ENCODE measurements at places on chromosomes 4 and X.

GRCh38 chr4:75101906-75102786 is 169.2 kb downstream of the PARM1 start:
- DNase-seq = no peak

- peak; percentile 23 for DNase-seq
These were observed 99.8 kb downstream of the ARHGAP10 start for GRCh38 chr4:147831551-147832171.

DNA sequence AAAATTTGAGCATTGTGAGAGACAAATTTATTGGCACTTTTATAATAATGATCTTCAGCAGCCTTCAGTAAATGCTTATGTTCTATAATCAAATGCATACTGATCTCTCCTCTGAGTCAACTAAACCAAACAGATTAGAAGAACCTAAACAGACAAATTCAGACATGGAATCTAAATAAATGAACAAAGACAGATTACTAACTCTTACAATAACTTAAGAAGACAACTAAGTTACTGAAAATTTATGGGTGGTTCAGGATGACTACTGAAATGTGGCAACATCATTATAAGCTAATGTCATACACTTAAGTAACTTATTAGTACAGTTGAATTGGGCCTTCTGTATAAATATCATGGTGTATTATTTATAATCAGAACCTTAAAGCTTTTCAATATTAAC is 127.3 kb downstream of the NEK1 start:
- DNase-seq = no peak

- no peak for DNase-seq
These were observed 79.4 kb upstream of the ADRA2C start for GRCh38 chr4:3686753-3687152.

DNA sequence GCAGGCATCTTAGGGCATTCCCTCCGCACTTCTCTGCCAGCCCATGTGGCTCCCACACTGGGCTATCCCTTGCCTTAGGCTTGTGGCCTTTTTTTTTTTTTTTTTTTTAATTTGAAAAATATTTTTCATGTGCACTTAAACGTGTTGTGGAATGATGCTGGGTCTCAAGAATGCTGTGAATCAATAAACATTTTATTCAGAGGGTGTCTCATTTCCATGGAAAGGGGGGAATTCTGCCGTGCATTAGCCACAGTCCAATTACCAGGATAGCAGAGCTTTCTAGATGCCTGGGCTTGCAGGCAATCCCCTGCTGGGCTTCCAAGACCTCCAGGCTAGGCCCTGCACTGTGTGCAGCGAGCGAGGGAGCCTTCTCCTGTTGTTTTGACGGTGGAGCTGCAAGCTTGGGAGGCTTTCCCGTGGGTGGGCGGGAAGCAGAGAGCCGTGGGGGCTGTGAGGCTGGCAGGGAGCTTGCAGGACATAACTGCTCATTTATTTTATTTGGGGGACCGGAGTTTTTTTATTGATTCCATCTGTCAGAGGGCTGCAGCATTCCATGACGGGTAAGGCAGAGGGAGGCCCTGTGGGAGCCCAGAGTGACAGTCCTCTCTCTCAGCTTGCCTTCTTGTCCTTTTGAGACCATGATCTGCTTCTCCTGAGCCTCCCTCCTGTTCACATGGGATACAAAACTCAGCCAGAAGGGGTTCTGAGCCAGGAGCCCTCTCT is 2.6 kb upstream of the CPZ start:
- no peak for DNase-seq

GRCh38 chrX:599837-600715 is 30.5 kb upstream of the SHOX start:
- DNase-seq = no peak

- no peak for DNase-seq
These were observed 75.7 kb downstream of the FAM114A1 start for GRCh38 chr4:38943343-38943742.

GRCh38 chrX:39839371-39839770 is 258.4 kb downstream of the BCOR start:
- no peak for DNase-seq

DNA sequence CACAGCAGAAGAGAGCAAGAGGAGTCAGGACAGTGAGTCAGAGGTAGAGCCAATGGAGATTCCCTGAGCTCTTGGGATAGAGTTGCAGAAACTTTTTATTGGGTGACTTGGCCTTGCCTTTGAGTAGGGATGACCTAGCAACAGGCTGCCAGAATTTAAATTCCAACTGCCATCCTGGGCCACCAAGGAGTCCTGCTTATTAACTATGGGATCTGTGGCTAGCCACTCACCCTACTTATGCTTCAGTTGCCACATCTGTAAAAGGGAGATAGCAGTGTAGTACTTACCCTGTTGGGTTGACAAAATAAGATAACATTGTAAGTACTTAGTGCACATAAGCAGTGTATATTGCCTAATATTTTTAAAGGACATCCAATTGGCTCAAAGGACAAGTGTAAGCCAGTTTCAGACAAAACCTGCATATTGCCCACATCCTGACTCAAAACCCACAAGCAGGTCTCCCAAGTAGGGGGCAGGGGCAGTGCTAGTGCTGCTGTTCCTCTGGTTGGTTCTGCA is 43.5 kb upstream of the TMEM164 start:
- DNase-seq = peak; percentile 11

DNA sequence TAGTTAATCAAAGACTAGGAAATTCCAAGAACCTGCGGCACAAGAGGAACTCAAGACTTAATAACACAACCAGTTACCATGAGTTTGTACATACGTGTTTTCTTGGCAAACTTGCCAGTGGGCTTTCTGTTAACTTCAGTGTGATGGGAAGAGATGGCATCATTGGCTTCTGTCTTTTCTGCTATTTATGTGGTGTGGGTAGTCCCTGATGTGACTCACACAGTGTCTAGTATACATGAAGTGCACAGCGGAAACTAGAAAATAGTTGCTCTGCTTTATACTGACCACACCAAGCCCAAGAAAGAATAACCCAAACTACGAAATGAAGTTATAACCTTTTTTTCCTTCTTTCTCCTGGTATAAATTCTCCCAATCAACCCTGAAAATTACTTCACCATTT is 24.5 kb downstream of the DAPP1 start:
- DNase-seq = no peak

DNA sequence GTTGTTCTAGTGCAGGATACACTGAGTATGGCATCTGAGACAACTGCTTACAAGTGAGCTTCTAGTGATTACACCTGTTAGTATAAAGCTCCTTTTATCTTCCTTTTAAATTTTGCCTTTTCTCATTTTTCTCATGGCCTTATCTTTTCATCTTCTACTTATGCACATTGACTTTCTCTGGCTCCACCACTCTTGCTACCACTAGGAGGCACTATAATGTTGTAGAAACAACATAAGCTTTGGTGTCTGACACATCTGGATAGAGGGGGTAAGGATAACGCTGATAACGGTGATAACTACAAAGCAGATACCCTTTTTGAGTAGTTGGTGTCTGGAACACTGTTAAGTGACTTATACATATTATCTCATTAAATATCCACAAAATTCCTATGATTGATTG is 187.4 kb upstream of the TEX13C start:
- peak; percentile 55 for DNase-seq

DNA sequence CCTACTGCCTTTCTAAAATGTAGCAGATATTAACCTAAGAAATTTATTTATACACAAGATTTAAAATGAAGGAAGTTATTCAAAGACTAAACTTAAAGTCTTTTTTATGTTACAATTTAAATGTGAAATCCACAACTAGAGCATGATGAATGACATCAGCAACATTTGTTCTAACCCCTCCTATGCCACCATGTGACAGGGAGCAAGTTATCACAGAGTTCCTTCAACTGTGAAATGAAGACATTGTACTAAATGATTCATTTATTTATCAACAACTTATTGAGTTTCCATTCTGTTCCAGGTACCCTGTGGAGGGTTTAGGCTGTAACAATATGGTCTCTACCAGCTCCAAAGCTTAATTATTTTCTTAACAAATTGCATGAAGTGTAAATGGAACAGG is 76.9 kb downstream of the SLC39A8 start:
- DNase-seq = no peak

DNA sequence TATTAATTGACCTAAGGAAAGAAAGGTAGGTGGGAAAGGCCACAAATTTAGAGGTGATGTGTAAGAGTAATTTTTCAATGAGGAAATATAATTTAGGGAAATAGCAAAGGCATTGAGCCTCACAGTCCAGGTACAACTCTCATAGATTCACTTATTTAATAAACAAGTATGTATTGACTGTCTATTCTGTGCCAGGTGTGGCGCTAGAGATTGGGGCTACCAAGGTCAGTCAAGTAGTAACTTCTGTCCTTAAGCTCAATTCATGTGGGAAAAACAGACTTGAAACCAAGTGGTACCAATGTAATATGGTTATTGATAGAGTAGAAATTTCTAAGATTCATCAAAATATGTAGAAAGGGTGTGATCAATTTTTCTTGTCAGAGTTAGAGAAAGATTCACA is 257.5 kb downstream of the C4orf33 start:
- DNase-seq = no peak

DNA sequence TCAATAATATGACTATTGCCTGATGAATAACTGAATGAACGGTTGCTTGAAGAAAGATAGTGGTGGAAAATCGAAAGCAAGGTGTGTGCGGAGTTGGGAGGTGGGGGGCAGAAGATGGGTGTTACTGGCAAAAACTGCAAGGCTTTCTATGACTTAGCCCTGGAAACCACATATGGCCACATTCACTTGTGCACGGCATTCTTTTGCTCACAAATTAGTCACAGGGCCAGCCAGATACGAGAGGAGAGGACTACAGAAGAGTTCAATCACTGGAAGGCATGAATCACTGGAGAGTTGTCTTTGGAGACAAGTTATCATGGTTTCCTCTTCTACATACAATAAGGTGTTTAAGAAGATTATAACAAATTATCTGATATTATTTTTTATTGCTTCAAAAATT is 626.5 kb upstream of the CPEB2 start:
- DNase-seq = no peak

- peak; percentile 33 for DNase-seq
These were observed 536 bp downstream of the OTUD5 start for GRCh38 chrX:48956728-48957414.

DNA sequence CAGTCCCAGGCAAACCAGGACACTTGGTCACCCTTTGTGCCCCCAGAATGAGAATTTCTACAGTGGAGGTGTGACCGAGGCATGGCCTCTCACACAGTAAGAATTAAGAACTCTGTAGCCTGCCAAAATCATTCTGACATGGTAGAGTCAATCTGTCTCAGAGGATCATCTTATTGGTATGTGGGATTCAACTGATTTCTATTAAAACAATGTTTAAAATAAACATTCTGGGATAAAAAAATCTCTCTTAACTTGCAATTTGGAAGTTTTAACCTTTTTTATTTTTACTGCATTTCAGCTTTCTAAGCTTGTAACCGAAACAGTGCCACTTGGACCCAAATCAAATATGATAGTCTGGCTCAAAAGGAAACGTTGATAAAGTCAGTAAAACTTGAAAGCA is 165.4 kb upstream of the LDB2 start:
- DNase-seq = no peak

- no peak for DNase-seq
These were observed 38.1 kb upstream of the CLDN24 start for GRCh38 chr4:183360161-183360919.

- no peak for DNase-seq
These were observed 22.3 kb upstream of the CLOCK start for GRCh38 chr4:55568905-55569504.

DNA sequence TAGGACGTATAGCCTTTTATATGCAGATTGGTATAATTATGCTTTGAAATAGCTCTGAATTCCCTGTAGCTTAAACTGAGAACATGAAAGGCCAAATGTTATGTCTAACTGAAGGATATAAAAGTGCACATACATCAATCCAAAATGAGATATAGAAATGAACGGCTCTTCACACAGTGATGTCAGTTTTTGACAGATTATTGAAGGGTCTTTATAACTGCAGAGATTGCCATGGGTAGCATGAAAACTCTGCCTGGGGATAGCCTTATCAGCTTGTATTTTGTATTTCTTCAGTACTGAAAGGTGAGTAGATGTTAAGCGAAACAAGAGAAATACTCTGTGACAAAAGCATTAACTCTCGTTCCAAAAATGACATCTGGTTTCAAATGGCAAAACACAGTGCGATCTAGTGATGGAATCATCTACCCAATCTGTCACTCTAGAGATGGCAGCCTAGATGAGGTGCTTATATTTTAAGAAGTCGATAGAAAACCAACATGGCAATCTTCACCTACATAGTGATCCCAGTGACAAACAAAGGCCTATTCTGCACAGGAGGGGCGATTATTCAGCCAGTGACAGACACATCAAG is 59.7 kb downstream of the PCDH10 start:
- no peak for DNase-seq

GRCh38 chr4:140252742-140253555 is 99.0 kb upstream of the MAML3 start:
- peak; percentile 56 for DNase-seq

DNA sequence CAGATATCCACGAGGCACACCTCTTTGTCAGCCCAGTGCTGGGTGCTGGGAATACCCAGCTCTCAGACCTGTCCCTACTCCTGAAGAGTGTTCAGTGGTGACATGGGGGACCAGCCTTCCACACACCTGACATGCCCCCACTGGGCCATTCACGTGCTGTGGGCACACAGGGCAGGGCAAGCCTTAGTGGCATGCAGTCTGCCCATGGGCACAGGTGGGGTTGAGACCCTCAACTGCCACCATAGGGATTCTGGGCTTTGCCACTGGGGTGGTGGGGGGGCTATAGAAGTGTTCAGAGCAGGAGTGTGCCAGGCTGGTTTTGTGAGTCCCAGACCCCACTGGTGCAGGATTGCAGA is 16.7 kb upstream of the PSAPL1 start:
- DNase-seq = no peak

DNA sequence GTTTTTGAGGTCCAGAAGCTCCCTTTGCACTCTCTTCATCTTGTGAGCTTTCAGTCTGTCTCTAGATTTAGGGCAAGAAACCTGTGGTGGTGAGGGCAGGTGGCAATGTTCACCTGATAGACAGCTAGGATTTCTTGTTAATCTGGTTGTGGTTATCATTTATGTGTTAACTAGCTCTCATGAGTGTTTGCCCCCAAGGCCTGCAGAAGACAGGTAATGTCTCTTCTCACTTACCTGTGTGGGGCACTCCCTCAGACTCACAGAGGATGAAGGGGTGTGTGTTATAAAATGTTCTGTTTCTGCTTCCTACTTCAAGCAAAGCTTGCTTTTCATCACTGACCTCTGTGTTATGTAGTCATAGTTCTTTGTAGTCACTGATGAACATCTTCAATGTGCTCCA is 17.8 kb downstream of the EGF start:
- DNase-seq = no peak

GRCh38 chr4:98838977-98839618 is 89.8 kb downstream of the EIF4E start:
- DNase-seq = no peak

- DNase-seq = no peak
These were observed 928 bp downstream of the GYG2 start for GRCh38 chrX:2829469-2830246.

GRCh38 chr4:15413010-15413622 is 14.7 kb upstream of the C1QTNF7 start:
- DNase-seq = no peak

GRCh38 chrX:39624166-39624565 is 473.6 kb downstream of the BCOR start:
- DNase-seq = no peak

Data from activated CD4-positive, alpha-beta T cell treated with anti-CD3 and anti-CD28 coated beads, Interleukin-2, amount 50 U/mL, for 16 hours (primary cell).